ENCODE measurements at places on chromosomes 5 and 9.

- no peak for DNase-seq
These were observed 87.0 kb upstream of the CCL21 start for GRCh38 chr9:34796924-34797323.

DNA sequence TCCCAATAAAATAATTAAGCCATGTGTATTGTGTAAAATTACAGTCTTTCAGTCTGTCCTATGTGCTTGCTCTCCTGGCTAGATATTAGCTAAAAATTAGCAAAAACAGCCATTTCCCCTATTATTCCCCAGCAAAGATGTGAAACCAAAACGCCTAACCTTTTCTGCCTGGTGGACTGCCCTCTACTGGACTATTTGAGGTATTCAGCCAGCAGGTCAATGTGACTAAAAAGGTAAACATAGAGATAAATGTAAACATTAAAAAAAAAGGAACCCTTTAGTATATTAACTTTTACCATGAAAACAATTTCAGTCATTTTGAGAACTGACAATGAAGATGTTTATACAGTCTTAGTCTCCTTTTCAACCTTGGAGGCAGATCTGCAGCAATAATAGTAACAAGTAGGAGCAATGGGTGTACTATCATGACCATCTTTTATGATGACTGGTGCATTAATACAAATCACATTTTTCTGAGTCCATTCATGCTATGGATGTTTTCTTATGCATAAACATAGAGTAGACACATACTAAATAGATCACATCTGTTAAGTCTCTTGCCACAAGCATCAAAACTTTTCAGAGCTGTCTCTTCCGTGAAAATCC lies 10.1 kb downstream of the ATG12 start:
- no peak for DNase-seq

GRCh38 chr5:169801324-169801777 lies 164.3 kb downstream of the DOCK2 start:
- peak; percentile 14 for DNase-seq

DNA sequence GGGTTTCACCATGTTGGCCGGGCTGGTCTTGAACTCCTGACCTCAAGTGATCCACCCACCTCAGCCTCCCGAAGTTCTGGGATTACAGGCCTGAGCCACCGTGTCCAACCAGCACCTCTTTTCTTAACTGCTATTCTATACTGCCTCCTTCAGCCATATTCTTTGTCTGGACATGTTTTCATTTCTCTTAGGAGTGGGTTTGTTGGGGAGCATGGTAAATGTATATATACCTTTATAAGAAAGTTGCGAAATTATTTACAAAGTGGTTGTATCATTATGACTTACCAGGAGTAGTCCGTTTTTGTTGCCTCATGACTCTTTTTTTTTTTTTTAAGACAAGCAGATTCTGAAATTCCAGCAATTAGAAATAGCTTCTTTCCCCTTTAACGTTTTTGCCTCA lies 38.7 kb downstream of the CDC42SE2 start:
- DNase-seq = no peak

- DNase-seq = no peak
These were observed 79.8 kb upstream of the ZNF462 start for GRCh38 chr9:106783121-106783520.

DNA sequence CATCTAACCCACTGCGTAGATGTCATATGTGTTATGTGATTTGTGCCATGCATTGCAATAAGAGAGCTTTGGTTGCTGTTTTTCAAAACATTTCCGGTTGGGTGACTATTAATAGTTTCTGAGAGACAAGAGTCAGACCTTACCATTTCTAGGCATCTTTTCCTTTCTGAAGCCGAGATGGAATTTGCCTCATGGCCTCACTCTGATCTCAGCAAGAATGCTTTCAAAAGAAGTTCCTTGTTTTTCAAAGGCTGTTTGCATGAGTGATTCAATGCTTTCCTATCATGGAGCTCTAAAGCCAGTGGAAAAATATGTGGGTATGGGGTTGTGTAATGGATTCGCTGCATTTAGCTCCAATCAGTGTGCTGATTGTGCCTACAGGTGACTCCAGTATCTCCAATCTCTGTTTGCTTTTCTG lies 203.1 kb upstream of the PPP1R2B start:
- DNase-seq = no peak

DNA sequence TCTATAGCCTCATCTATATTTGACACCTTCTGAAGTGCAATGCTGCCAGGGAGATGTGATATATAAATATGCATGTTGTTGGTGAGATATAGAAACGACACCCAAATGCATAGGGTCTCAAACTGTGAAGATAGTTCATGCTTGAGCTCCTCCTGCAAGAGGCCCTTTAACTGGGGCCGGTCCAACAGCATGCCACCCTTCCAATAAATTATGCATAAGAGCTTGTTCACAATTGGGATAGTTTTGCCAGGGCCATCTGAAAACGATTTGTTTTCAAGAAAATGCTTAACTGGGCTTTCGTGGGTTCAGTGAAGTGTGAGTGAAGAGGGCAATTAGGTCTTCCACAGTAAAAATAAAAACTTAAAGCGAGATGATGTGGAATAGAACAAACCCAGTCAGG lies 424.2 kb upstream of the WWC1 start:
- DNase-seq = no peak

DNA sequence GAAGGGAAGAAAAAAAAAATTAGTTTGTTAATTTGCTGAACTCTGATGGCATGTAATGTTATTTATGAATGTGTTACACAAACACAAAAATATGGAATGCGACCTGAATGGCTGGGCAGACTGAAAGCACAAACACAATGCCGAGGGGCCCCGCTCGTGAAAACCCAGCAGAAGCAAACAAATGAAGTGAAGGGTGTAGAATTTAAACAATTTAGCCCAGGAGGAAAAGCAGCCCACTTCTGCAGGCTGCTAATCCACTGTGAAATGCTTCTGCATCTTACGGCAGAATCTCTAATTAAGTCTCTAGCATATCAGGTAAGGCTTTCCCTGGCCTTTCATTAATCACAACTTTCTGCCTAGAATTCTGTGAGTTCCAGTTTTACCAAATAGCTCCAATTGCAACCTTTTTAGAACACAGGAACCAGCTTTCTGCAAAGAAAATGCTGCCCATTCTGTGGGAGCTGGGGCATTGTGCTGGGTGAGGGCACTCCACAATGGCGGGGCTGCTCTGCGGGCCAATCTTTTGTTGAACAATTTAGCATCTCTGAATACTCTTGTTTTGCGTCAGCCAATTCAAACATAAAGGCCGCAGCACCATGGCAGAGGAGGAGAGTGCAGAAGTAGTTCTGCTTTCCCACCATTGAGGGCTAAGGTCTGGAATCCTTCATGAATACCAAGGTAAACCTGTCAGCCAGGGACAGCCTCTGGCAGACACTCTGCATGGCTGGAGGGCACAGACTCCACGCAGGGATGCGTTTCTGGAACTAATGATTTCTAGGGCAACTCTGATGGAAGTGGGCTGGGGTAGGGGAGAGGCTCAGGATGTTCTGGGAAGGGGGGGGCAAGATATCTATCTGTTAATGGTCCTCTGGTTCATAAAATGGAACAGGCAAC lies 66.4 kb downstream of the PTCH1 start:
- no peak for DNase-seq

GRCh38 chr5:110752953-110753352 lies 14.1 kb downstream of the SLC25A46 start:
- no peak for DNase-seq

- no peak for DNase-seq
These were observed 160.3 kb downstream of the CEMIP2 start for GRCh38 chr9:71608021-71608420.

DNA sequence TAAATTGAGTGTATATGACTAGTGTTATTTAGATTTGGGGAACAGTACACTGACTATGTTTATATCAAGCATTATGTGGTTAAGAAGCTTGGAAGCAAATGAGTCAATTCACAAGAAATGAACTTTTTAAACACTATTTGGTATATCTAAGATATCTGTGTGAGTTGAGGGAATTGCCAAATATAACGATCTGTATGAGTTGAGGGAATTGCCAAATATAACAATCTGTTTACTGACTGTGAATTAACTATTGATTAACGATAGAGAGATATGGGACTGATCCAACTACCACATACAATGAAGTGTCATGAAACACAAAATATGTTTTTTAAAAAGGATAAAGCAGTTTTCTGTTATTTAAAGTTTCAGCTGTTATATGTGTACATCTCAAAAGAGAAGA lies 301.4 kb downstream of the TENT4A start:
- no peak for DNase-seq

GRCh38 chr9:124216474-124217176 lies 41.1 kb upstream of the NEK6 start:
- DNase-seq = peak; percentile 78

DNA sequence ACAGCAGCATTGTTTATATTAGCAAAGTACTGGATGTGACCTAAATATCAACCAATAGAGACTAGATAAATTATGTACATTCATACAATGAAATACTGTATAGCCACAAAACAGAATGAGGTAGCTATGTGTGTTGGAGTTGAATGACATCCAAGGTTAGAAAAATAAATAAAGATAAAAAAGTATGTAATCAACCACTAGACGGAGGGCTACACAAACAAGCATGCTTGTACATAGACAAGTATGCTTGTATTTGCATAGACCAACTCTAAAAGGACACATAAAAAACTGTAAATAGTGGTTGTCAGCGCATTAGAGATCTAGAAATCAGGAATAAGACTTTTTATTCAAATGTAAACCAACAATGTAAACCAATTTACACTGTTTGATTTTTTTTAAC lies 3.0 kb downstream of the FEM1C start:
- no peak for DNase-seq

DNA sequence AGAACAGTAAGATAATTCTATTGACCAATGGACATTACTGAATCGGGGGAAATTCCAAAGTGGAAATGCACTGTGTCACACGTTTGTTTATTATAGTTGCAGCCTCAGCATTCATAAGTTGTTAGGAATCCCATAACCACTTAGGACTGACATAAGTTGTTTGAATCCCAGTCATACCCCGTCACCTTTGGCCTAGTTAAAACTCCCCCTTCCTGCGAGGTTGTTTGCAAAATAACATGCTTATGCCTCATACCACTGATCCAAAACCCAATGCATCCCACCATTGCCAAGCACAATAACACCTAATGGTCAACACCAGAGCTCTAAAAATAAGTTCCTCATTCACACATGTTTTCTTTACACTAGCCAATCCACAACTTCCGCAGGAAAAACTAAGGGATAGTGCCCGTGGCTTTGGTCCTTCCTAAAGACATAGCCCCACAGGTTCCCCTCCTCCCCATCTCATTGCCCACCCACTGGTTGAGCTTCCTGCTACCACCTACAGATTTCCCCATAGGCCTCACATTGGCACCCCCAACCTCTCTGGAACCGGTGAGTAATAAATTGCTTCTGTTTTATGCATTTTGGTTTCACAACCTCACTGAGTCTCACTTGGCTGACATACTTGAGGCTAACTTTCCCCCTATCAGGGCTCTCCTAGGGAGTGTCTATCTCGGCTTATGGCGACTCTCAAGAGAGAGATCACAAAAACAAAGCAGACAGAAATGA lies 42.3 kb upstream of the MUSK start:
- peak; percentile 51 for DNase-seq

- DNase-seq = no peak
These were observed 167.5 kb downstream of the TLE1 start for GRCh38 chr9:81521892-81522291.

GRCh38 chr9:133402689-133403088 lies 15.1 kb downstream of the REXO4 start:
- DNase-seq = no peak

DNA sequence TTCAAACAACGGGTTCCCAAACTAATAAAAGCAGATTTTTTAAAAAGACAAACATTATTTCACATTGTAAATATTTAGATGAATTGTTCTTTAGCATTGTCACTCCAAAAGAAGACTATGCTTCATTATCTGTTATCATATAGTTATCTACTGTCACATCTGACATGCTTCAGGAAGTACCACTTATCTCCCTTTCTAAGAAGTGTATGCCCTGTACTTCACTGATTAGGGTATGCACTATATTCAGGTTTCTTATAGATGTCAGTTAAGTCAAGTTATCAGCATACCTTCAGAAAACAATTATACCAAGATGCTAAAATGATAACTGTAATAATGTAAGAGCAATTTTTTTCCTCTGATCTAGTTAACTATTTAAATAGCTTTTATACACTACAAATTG lies 40.4 kb downstream of the LMBRD2 start:
- no peak for DNase-seq

- DNase-seq = no peak
These were observed 17.9 kb downstream of the CRB2 start for GRCh38 chr9:123373946-123374345.

DNA sequence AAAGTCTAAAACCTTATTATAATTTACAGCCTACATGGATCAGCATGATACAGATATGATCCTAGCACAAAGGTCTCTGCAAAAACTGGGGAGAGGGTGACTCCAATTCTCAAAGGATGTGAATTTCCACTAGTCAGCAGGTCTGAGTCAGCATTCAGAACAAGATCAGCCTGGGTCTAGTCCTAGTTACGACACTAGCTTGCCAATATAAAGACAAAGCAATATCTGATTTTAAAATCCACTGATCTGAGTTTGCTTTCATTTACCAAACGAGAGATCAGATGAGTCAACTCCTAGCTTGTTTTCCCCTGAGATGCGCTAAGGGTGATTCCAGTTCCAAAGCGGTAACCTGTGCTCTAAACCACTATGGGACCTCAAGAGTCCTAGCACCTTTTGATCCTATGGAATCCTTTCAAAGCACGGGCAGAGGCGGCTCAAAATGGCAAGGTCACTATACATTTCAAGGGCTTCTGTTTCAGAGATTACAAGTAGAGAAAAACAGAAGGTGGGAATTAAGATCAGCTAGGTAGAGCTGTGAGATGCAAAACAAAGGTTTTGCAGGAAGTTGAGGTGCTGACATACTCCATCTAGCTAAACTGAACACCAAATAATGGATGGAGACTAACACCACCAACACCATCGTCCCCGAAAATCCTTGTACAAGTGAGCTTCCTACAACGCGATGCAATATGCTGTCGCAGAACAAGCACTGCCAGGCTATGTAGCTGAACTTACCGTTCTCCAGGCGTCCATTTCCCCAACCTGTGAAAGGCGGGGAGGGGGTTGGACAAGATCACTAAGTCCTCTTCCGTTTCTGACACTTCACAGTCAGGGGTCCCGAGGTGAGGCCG lies 906 bp downstream of the SLC25A51 start:
- no peak for DNase-seq

- no peak for DNase-seq
These were observed 730.9 kb upstream of the TYRP1 start for GRCh38 chr9:11962327-11962726.

GRCh38 chr5:90915393-90915792 lies 356.8 kb downstream of the ADGRV1 start:
- DNase-seq = no peak

GRCh38 chr5:149228618-149229297 lies 42.9 kb upstream of the AFAP1L1 start:
- DNase-seq = no peak
